ENCODE measurements at places on chromosomes 2 and 18.

DNA sequence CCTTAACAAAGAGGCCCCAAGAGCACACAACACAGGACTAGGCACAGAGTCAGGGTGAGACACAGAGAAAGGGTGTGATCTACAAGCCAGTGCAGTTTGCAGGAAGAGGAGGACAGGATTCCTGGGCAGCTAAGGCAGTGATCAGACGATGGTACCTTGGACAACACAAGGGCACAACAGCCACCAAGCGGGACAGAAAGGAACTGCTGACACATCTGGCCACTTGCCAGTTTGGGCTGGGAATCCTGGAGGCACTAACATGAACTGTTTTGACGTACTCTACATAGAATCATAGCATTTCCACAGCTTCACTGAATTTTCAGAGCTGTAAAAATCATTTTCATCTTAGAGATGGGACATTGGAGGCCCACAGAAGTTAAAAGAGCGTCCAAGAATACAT lies 221.5 kb upstream of the SLC35G4 start:
- DNase-seq = no peak

- no peak for DNase-seq
These were observed 65.4 kb downstream of the CRACDL start for GRCh38 chr2:98870516-98871158.

DNA sequence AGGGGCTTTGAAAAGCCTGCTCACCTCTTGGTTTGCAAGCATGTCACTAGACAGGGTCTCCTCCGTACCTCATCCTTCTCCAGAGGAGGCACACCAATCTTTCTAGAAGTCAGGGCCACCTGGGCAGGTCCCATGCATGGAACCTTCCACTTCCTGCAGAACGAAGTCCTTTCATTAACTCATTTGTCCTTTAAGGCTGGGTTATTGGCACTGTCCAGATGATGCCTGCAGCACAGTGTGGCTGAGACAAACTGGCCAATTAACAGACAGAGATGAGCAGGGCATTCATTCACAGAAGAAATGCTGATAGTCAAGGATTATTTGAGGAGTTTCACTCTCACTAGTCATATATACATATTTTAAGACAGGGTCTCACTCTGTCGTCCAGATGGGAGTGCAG lies 245.3 kb downstream of the TFCP2L1 start:
- DNase-seq = no peak

DNA sequence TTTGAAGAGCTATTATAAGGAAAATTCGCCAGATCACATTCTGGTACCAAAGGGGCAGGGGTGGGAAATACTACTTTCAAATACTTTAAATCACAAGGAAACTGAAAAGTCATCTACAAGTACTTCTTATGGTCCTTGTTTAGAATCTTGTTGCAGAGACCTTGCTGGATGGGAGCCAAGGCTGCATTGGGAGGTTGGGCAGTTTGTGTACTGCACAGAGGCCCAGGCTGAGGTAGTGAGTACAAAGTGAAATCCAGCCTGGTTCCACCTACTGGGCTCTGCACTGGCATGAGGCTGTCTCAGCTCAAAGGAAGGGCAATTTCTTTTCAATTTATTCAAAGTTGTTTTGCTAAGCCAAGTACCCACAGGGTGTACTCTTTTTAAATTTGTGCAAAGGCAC lies 140.3 kb upstream of the DLX2 start:
- DNase-seq = no peak

DNA sequence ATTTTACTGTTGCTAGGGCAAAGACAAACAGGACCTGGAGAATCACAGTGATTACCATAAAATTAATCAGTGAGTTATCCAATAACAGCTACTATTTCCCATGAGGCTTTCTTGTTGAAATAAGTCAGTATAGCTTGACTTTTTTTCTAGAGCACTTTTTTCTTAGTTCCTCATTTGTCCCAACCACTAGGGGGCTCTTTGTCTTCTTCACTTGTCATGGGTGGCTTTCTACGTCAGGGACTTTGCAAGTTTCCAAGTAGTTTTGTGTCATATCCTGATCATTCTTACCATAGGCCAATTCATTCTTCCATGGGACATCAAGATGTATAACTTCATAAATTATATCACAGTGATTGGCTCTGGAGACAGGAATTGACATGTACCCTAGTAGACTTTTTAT lies 1019.6 kb upstream of the PIK3C3 start:
- DNase-seq = no peak

All from hippocampal formation (tissue), 2 donors.